CD8-positive, alpha-beta T cell (primary cell): ENCODE measurements at places on chromosomes 12 and 14.

DNA sequence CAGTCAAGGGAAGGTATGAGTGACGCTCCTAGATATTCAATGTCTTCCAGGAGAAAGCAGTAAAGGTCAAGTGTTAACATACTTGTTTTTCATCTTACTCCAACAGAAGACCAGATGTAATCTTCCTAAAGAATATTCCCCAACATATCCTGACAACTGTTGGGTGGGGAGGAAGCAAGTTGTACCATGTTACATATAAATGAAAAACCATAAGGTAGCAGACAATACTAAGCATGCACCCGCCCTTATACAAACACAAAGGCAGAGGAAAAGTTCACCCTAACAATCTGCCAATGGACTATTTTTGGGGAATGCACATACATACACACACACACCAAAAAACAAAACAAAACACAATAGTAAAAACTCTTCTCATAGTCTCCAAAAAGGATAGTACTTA, 90.2 kb upstream of the FERMT2 start:
- DNase-seq, result no peak

DNA sequence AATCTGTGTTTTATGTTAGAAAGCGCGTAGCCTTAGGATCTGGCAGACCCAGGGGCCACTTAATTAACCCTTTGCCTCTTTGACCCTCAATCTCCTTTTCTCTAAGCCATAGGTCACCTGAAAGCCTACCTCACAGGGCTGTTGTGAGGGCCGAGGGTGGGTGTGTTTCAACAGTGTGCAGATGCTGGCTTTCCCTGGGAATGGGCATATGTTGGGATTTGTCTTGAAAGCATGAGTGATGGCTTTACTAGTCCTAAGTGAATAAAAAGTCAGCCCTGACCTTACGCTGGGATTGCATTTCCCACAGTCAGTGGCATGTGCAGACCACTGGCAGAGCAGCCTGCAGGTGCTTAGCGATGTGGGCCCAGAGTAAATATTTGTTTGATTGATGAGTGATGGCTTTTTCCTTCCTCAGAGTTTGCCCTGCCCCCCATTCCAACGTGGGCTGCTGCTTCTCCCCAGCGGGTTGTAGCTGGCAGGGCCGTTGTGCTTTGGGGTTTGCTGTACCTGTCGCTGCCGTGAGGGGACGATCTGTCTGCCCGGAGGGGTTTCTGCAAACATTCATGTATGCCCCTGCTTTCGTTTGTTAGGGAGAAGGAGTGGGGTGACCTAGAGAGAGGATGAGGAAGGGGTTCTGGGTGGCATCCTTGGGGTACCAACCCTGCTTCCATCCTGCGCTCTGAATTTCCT, 31.5 kb downstream of the MEG3 start:
- DNase-seq, result no peak

DNA sequence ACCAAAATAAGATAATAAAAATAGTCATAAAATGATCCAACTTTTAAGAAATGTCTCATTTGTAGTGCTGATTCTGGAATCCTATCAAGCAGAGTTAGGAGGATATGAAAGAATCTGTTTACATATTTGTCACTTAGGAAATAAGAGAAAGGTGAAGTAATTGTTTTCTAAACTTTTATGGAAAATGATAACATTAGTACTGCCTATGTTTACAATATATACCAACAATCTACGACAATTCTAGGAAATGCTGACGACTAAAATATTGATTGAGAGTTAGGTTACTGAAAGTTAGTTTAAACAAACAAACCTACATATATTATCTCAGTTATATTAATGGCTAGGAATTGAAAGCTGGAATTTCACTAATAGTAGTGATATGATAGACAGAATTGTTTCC, 18.0 kb downstream of the TSPAN19 start:
- DNase-seq, result no peak

DNA sequence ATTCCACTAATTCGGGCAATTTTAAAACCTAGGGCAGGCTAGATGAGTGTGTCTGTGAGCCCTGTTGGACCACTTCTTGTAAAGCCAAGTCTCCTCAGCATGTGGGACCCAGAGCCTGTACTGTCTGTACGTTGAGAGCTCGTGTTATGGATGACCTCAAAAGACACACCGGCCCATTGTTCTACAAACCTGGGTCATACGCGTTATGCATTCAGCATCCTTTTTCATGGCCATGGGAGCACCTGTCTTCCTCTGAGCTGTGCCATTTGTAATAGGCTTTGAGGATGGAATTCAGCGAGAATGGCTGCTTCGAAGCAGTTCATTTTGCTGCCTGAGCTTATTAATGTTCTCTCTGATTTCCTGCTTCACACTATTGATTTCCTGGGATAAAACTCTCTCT, 15.0 kb downstream of the WSCD2 start:
- no peak for DNase-seq

- DNase-seq, result no peak
These were observed 483.7 kb downstream of the FLRT2 start for GRCh38 chr14:86013641-86014040.

DNA sequence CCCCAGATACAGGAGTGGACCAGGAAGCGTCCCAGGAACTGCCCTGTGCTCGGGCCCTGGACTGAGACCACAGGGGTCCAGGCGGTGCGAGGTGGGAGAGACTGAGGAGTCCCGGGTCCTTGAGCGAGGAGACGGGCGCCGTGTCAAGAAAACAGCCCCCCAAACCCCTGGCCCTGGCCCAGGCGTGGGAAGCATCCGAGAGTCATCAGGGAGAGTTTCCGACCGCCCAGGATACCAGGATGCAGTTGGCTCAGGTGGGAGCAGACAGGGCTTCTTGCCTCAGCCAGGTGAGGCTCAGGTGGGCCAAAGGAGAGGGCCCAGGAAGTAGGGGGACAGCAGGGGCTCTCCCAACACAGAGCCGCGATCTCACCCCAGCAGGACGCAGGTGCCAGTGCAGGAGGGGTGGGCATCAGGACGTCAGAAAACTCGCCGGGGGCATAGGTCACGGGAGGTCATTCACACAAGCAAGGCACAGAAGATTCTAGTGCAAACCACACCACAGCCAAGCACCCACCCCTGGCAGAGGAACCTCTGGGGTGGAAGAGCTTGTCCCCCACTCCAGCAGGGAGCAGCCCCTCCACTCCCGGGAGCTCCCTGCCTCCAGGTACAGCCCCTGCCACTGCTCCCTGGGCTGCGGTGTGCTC, 102.5 kb upstream of the EIF5 start:
- no peak for DNase-seq

GRCh38 chr14:68195126-68195525, 375.5 kb downstream of the RAD51B start:
- no peak for DNase-seq

DNA sequence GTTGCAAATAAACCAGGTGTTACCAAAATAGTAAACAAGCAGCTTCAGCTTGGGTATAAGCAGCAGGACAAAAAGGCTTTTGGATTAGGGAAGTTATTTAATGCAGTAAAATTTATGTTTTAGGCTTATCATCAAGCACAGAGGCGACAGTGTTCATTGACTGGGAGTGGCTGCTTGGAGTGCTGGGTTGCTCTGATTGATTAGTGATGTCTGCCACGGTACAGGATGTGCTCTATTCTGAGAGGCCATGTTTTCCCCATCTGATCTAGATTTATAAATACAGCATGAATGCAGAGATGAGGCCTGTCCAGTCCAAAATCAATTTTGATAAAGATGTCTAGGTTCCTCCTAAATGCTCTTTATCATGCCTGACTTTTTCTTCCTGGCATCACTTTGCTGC, 83.5 kb downstream of the MAP1LC3B2 start:
- DNase-seq, result no peak

DNA sequence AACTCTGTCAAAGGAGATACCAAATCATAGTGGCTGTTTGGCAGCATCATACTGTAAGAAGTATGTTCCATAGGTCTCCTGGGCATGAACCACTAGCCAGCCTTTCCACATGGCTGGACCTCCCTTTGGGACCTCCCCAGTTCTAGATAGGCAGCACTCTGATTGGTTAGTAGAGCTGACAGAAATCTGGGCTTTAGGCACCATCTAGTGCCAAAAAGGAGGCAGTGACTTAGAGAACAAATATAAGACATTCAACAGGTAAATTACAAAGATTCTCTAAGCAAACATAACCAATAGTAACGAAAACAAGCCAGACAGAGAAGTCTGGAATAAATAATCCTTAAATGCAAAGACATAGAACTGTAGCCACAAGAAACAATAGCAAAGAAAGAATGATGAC, 148.0 kb upstream of the PDE3A start:
- no peak for DNase-seq

DNA sequence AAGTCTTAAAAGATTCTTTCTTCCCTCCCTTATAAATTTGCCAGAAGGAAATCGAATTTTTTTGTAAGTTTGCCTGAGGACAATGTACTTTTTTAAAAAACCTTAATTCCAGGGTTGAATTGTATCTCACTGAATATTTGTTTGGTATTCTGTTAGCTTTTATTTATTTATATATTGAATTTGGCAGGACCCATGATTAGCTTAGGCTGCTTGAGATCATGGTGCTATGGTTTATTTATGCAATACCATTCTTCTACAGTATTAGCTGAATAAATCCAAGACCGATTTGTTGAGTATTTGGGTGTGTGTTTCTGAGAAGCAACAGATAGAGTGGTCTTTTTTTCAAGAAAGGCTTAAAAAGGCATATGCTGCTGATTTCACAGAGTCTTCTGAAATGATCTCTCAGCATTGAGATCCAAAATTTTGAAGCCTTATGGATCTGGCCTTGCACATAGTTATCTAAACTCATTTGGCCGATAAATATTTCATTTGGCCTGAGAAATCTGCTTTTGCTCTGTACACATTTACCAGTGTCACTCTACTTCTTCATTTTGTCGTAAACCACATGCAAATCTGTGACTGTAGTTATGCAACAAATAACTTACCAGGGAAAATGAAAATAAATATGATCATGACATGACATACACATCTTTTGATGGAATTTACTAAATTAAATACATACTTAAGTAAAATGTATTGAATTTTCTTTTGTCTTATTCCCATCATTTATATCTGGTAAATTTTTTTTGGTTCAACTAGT, 265.8 kb upstream of the FLRT2 start:
- DNase-seq, result no peak

GRCh38 chr14:31806249-31806648, 245.0 kb downstream of the NUBPL start:
- no peak for DNase-seq

DNA sequence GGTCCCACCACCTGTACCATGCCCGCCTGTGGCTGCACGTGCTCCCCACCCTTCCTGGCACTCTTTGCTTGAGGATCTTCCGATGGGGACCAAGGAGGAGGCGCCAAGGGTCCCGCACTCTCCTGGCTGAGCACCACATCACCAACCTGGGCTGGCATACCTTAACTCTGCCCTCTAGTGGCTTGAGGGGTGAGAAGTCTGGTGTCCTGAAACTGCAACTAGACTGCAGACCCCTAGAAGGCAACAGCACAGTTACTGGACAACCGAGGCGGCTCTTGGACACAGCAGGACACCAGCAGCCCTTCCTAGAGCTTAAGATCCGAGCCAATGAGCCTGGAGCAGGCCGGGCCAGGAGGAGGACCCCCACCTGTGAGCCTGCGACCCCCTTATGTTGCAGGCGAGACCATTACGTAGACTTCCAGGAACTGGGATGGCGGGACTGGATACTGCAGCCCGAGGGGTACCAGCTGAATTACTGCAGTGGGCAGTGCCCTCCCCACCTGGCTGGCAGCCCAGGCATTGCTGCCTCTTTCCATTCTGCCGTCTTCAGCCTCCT, 1.1 kb downstream of the INHBE start:
- no peak for DNase-seq

DNA sequence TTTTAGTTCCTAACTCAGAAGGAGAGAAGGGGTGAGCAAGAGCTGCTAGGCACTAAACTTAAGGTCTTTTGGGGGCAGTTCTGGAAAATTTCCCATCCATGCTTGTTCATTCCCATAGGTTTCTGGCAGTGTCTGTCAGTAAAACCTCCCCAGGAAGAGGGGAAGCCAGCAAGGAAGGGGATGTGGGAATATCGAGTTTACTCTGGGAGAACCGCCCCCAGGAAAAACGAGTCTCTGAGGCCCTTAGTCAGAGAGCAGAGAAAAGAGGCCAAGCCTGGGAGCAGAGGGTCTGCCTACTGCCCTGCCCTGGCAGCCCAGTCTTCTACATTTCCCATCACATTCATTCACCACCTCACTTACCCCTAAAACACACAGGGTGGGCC, 55.9 kb downstream of the TMCC3 start:
- DNase-seq, result no peak
